Tibial nerve (tissue), 4 donors: ENCODE measurements at places on chromosomes 2 and 18. TPM values are rescaled to one million over a fixed set of nuclear protein-coding genes. Genes with fewer than 3 reads are reported as not detected.

The DSEL gene
- 16.6 TPM for total RNA-seq

The ANO7 gene
- total RNA-seq: 0.42 TPM

The TMEM178A gene
- total RNA-seq: 4.2 TPM

The ARHGEF4 gene
- total RNA-seq: 22.2 TPM

The GREB1 gene
- 31.6 TPM for total RNA-seq

The HOXD4 gene
- total RNA-seq: 3.8 TPM

The PAX8 gene
- total RNA-seq: 3.9 TPM
